ENCODE measurements at places on chromosomes 5 and 9.

DNA sequence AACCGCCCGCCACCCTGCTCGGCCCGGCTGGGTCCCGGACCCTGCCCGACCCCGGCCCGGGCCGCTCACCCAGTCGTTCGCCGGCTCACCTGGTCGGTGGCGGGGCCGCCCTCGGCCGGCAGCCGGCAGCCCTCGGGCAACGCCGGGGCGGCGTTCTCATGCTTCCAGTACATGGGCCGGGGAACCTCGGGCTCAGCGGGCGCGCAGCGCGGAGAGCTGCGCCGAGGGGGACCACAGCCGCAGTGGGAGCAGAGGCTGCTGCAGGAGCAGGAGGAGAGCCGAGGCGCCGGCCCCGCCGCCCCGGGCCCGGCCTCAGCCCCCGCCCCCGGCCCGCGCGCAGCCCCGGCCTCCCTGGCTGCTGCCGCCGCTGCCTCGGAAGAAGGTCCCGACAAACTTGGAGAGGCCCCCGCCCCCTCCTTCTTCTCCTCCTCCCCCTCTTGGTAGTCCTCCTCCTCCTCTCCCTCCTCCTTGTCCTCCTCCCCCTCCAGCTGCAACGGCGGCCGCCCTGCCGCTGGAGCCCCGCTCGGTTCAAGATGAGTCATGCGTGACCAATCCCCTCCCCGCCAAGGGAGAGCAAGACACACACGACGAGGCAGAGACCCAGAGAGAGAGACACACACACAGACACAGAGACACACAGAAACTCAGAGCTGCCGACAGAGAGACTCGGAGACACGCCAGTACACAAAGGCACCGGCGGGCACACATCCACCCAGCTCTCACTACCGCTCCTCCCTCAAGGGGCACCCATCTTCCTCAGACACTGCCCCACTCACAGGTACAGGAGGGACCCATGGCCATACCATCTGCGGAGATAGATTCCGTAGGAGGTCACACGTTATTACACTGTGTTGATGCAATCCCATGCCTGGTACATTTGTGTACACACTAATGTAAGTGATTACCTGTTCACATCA is at the start of gene LHX6:
LHX6 (minus strand) TSS at position 390 of the 917 bp plus-strand sequence; CDS start at position 173, 217 bp downstream.
- peak; percentile 25 for DNase-seq

GRCh38 chr5:115433918-115434317 is 110.7 kb downstream of the FEM1C start:
- DNase-seq: no peak

DNA sequence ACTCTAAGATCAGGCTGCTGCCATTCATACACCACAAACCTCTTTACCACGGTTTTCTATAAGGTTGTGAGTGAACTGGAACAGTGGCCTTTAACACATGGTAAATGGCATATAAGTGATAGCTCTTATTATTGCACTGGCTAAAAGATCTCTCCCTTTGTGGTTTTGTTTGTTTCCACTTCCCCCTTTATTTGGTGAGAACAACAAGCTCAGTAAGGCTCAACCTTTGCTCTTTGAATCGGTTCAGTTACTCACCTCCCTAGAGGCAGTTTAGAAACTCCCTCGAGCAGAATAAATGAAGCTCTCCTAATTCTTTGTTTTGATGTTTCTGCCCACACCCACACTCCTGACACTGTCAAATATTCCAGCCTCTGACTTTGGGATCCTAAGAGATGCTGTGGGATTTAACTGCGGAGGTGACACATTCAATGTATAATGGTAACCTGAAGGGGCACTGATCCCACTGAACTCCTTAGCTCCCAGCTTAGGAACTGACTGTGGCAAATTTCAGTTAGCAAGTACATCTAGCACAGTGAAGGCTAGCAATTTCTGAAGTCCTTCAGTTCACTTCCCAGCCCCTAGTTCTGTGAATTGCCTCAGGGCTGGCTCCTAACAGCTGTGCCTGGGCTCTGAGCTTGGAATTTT is 22.5 kb upstream of the RAD23B start:
- DNase-seq: peak; percentile 13

GRCh38 chr5:152349683-152350526 is 55.2 kb downstream of the NMUR2 start:
- peak; percentile 55 for DNase-seq

- no peak for DNase-seq
Observed at GRCh38 chr9:38112049-38112448, 43.0 kb upstream of the SHB start.

DNA sequence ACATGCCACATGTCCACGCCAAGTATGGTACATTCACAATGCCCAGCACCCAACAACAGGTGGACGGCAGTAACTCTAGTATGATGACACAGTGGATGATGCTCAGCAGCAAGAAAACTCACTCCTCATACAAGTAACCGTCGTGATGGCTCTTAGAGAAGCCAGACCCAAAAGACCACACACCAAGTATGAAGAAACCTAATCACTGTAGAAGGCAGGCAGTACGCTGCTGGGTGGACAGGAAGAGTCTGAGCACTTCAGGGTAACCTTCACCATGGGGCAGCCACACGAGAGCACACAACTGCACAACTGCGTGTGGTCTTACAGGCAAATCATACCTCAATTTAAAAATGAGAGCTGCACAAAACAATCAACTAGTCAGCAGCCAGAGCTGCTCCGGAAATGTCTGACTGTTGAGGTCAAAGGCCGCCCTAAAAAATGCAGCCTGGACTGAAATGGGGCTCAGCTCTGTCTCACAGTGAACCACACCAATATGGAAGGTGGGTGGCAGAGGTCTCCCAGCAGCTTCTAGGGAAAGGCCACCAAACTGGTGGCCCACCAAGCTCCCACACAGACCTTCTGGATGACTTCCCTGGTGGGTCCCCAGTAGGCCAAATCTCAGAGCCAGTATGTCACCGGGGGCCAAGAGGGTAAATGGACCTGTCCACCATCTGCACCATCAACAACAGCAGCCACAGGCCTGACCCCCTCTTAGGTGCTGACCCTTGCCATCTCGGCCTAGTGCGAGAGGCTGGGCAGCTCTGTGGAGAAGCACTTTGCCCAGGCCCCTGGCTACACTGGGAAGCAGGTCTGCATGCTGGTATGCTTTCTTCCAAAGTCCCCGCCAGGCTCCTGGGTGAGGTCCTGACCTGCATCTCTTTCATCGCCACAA is 17.8 kb downstream of the BICD2 start:
- no peak for DNase-seq

DNA sequence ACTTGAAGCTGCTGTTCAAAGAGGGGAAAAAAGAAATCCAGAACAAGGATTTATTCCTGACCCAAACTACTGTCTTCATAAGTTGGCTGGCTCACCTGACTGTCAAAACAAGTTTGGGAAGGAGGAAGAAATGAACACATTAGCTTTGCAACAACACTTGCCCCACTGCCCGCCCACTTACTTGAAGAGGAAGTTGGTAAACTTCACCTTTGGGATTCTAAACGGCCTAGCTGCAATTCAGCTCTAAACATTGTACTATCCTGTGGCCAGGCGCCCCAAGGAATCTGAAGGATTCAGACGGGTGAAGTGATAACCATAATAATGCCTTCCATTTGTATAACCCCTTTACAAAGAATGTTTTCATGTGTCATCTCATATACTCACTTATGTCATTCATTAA is 199.4 kb downstream of the ARRDC3 start:
- no peak for DNase-seq

GRCh38 chr9:19631181-19631580 is 157.7 kb downstream of the SLC24A2 start:
- DNase-seq: peak; percentile 17

Data from hematopoietic multipotent progenitor cell treated with erythropoietin and hydrocortisone succinate and interleukin-3 and kit ligand, for 6 days (in vitro differentiated cells).